ENCODE measurements at places on chromosomes 16 and 17. TPM values are rescaled to one million over a fixed set of nuclear protein-coding genes. Genes with fewer than 3 reads are reported as not detected.

The CEP112 gene
- polyA plus RNA-seq: 20.9 TPM

The CTRB2 gene
- polyA plus RNA-seq: not detected

The RNF43 gene
- 3.1 TPM for polyA plus RNA-seq

The GALR2 gene
- not detected for polyA plus RNA-seq

The ENGASE gene
- 17.4 TPM for polyA plus RNA-seq

The LGALS9B gene
- polyA plus RNA-seq: not detected

The PIK3R6 gene
- 5.3 TPM for polyA plus RNA-seq

Data from muscle of back (tissue), 13 donors.